ENCODE measurements at places on chromosomes 7 and 10.

DNA sequence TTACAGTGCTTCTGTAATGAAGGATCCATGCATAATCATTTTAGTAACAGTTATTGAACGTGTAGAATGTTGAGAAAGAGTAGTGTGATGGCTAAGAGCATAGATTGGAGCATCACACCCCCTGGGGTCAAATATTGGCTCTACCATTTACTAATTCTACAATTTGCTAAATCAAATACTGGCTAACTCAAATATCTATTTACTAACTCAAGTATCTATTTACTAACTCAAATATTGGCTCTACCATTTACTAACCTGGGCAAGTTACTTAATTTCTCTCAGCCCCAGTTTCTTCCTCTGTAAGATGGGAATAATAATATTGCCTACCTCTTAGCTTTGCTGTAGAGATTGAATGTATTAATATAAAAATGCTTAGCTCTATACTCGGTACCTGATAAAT is 64.0 kb downstream of the CDK14 start:
- DNase-seq = no peak

- DNase-seq = peak; percentile 93
These were observed 299.6 kb upstream of the SP4 start for GRCh38 chr7:21128062-21128817.

GRCh38 chr10:43676331-43676730 is 27.6 kb upstream of the ZNF32 start:
- DNase-seq = no peak

GRCh38 chr7:30931161-30931928 is 19.7 kb downstream of the AQP1 start:
- DNase-seq = no peak

DNA sequence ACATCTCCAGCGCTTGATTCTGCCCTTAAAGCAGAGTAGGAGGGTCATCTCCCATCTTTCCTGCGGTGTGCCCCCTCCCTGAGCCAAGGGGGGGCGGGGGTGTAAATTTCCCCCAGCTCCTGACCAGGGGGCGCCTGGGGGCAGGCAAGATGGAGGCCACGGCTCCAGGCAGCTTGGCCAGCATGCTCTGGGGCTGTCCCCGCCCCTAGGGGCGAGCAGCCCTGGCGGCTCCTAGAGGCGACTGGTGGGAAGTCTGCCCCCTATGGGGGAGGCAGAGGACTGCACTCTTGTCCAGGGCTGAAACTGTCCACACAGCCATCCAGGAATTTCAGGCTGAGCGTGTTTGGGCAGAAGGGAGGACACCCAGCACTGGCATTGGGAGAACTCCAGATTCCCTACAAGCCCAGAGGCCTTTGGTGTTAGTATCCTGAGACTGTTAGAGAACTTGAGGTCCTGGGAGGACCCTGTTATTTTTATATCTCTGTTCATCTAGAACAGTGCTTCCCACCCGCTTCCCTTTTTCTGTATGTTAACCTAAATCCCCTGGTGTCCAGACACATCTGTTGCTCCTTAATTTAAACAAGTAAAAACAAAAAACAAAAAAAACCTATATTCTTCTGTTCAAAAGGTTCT is 4.6 kb downstream of the STRA8 start:
- DNase-seq = no peak

DNA sequence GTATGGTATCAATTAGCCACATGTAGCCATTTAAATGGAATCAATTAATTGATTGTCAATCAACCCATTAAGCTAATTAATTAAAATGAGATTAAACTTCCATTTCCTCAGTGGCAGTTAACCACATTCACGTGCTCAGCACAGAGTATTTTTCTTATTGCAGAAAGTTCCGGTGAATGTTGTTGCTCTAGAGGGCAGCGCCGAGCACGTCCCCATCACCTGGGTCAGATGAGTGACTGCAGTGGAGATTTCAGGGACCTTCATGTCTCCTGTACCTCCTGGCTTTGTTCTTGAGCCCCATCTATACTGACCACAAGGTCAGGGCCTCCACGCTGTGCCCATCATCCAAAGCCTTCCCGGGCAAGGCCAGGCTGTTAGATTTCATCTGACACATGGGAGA is 168.8 kb upstream of the MKI67 start:
- DNase-seq = no peak

DNA sequence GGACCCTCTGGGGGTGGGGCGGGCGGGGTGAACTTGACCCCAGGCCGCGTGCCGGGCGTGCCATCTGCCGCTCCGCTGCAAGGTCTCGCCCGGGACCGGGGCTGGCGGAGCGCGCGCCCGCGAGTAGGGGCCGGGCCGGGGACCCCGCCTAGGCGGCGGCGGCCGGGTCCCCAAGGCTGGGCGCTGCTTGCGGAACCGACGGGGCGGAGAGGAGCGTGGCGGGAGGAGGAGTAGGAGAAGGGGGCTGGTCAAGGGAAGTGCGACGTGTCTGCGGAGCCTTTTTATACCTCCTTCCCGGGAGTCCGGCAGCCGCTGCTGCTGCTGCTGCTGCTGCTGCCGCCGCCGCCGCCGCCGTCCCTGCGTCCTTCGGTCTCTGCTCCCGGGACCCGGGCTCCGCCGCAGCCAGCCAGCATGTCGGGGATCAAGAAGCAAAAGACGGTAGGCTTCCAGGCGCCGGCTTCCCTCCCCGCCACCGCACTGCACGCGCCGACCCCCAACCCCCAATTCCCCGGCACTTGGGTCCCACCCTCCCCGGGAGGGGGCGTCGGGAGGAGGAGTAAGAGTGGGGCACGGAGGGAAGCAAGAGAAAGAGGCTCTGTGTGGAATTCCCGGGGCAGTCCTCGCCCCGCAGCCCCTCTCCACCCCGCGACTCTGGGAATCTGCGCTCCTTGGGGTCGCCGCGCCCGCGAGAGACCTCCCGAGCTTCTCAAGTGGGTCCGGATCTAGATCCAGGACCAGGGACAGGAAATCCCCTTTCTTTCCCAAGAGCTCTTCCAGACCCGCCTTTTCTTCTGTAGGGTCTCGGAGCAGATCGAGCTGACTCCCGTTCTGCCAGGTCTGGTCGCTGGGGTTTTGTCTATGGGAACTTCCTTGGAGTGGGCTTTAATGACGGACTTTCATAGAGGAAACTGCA is at the start of gene PAPSS2:
Gene PAPSS2, plus strand, starts transcription at position 308 of the 913 bp plus-strand sequence. Its CDS starts 104 bp downstream, at position 412.
- DNase-seq = peak; percentile 75

- no peak for DNase-seq
These were observed 9.5 kb upstream of the INTS1 start for GRCh38 chr7:1513657-1514095.

DNA sequence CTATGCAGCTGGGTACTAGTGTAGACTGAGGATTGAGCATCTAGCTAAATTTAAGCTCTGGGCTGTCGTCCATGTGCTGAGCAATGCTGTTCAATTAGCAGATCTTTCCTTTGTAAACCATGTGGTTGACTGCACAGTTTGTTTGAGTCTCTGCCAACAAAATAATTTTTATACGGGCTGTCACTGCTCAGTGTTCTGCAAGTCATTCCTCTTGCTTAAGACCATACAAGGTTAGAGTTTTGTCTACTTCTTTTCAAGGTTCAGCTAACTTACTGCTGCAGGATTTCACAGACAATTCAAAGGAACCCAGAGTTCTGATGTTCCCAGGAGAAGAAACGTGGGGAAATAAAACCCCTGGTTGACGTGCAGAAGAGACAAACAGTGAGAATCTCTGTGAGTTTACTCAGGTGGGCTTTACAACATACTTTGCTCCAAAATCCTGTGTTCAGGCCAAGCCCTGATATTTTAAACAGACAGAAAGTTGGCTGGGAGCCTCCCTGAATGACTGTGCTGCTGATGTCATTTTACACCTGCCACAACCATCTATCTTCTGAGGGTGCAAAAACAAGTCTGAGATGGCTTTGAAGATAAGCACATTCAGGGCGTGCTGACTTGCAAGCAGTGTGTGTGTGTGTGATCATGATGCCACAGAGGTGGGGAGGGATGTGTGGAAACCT is 177.1 kb upstream of the SVIL start:
- DNase-seq = peak; percentile 21

All from brain (organoid and tissue), 16 donors.